ENCODE measurements at places on chromosomes 6 and 20.

DNA sequence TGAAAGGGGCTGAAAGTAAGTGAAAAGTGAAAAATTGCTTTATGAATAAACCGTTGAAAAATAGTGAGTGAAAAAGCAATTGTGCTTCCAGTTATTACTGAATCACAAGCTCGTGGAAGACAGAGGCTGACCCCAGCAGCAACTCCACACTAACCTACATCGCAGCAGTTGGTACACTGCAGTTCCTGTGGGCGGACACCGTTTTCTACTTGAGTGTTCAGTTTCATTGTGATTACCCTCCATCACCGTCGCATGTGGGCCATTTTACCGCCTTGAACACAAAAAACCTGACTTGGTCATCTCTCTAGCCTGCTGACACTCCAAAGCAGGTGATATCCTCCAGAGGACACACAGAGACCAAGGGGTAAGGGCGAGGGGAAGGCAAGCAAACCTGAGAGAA lies 28.4 kb downstream of the PRDM1 start:
- no peak for DNase-seq

DNA sequence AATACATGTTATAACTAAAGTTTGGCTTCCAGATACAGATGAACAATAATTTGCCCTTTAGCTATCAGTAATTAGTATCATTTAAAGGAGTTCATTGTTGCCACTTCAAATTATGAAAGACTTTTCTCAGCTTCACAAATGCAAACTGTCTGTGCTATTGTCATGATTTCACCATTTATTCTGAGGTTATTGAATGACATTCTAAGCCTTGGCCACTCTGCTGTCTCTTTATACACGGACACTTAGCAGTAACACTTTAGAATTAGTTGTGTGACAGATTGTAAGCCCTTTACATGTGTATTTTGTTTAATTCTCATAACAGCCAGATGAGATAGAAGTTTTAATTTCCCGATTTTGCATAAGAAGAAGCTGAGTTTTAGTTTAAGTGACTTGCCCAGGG lies 176.6 kb downstream of the SLC35F1 start:
- DNase-seq = no peak

- DNase-seq = no peak
Measured at GRCh38 chr6:163231356-163232014, 183.0 kb upstream of the QKI start.

- DNase-seq = no peak
Measured at GRCh38 chr6:7591770-7592169, 1.8 kb downstream of the SNRNP48 start.

- peak; percentile 3 for DNase-seq
Measured at GRCh38 chr20:21047981-21048380, 58.2 kb downstream of the LINC00237 start.

- peak; percentile 89 for DNase-seq
Measured at GRCh38 chr20:34922654-34923381, 32.8 kb downstream of the GSS start.

DNA sequence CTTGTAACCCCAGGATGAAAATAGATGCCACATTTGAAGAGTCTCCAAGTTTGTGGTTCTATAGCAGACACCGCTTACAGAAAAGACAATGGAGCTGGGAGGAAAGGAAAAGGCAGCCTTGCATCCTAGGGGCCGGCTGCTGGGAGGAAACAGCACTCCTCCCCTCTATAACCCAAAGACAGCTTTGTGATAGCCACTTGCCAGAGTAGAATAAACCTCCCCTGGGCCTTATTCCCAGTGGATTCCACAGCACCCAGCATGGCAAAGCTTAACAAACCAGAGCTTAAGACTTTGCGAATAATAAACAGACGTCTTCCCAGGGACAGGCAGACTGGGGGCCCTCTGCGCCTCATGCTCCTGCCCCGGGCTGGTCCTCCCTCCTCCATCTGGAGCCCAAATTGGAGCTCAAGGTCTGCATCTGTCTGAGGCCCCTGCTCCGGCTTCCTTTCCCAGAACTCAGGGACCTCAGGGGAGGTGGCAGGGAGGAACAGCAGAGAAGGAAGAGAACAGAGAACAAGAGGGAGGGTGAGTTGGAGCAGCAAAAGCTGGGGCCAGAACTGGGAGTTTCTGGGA lies 8.8 kb upstream of the TAF8 start:
- DNase-seq = no peak

GRCh38 chr6:77987035-77987384 lies 334.2 kb downstream of the MEI4 start:
- no peak for DNase-seq

DNA sequence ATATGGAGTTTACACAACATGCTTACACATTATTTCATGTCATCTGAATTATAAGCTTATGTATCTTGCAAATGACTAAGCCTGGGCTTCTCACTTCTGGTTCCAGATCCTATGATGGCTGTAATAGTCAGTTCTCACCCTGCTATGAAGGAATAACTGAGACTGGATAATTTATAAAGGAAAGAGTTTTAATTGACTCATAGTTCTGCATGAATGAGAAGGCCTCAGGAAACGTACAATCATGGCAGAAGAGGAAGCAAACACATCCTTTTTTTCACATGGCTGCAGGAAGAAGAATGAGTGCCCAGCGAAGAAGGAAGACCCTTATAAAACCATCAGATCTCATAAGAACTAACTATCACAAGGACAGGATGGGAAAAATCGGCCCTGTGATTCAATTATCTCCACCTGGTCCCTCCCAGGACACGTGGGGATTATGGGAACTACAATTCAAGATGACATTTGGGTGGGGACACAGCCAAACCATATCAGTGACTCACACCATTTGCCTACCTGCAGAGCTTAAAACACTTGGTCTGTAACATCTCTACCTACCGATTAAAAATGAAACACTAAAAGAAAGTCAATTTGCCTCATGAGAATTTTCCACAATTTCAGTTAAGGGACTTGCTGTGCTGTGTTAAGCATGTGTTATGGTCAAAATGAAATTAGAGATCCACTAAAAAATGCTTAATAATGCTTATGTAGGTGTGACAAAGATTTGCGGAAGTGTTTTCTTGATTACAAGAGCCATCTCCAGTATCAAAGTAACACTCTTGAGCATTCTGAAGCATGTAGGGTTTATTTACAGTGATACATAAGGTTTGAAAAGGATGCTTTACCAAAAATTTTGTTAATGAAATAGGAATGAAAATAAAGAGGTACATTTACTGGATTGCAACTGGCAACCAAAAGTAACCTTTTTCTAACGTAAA lies 2.2 kb upstream of the RWDD1 start:
- peak; percentile 27 for DNase-seq

- peak; percentile 50 for DNase-seq
Measured at GRCh38 chr20:38229376-38230252, 30.9 kb downstream of the KIAA1755 start.
